ENCODE measurements at places on chromosomes 1 and 21.

DNA sequence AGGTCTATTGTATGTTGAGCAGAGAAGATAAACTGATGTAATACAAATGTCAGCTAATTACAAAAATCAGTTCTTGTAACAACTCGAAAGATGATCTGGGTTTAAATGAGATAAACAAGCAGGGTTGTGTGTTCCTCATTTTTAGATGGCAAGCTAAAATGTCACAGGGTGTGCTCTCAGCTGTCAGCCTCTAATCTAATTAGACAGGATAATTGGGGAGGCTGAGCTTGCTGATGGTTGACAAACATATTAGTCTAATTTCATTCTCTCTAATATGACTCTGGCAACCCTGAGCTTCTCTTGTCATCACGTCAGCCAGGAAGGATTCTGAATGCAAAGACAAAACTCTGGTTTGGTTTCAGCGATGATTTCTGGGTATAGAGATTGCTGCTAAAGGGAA lies 335.3 kb upstream of the KAZN start:
- no peaks in the 10 kb centered on the region for H3K36me3 ChIP-seq
- no peaks in the 10 kb centered on the region for H3K4me1 ChIP-seq
- no peak overlapping the region for H3K27ac ChIP-seq
- no peak for DNase-seq

DNA sequence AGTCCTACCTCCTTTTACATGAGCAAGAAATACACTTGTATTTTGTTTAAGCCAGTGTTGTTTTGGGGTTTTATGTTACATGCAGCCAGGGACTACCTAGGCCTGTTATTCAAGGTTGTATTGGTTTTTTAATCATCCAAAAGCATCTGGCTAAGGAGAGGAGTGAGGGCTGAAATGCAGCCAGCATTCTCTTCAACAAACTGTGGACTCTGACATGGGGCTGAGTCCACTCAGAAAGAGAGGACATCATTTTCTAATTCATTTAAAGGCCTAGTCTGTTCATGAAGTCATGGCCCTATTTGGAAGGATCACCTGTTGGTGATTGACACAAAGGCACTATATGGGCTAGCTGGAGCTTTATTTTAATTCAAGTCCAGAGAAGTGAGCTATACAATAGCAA lies 190.4 kb downstream of the TTLL7 start:
- no peaks in the 10 kb centered on the region for H3K4me1 ChIP-seq
- H3K4me3 ChIP-seq: no peak overlapping the region
- no peaks in the 10 kb centered on the region for H3K27me3 ChIP-seq
- no peak overlapping the region for H3K27ac ChIP-seq
- no peak for DNase-seq

DNA sequence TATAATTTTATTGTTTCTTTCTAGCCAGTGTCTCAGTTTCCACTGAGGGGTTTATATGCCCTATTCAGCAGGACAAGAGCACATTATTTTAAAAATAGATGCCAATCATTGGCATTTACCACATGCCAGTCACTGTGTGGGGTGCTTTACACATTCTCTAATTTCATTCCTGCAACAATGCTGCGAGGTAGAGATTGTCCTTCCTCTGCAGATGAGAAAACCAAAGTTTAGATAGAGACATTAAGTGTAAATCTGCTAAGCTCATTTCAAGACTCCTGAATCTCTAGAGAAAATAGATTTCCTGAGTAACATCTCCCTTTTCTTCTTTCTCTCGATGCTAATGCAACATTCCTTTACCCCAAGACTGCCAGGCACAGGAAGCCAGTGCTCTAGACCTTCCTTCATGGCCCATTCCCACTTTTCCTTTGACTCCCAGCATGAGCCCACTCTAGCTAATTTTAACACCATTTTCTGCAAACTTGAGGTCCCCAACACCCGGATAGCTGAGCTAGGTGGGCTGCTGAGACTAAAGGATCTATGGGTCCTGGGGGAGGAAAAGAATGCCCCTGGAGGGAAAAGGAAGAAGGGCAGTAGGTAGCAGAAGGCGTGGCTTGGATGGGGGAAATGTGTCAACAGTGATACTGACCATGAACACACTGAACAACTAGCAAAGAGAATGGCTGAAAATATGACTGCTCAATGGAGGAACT lies 50.0 kb downstream of the SH3GLB1 start:
- DNase-seq: no peak
- no peak overlapping the region for H3K27ac ChIP-seq
- H3K4me3 ChIP-seq: no peak overlapping the region
- H3K4me1 ChIP-seq: no peaks in the 10 kb centered on the region

- no peak overlapping the region for H3K4me3 ChIP-seq
- H3K36me3 ChIP-seq: no peaks in the 10 kb centered on the region
- no peak overlapping the region for H3K27ac ChIP-seq
- DNase-seq: no peak
- H3K27me3 ChIP-seq: no peaks in the 10 kb centered on the region
Observed at GRCh38 chr1:204314171-204314892, 45.4 kb downstream of the PLEKHA6 start.
